NCI-H2107 (cell line): ENCODE measurements at places on chromosomes 4 and X.

- DNase-seq, result no peak
Observed at GRCh38 chrX:152735101-152735500, 1.5 kb downstream of the MAGEA12 start.

- DNase-seq, result no peak
Observed at GRCh38 chrX:76148753-76149152, 24.1 kb upstream of the PBDC1 start.

GRCh38 chrX:37961118-37961517 is 45.2 kb upstream of the SYTL5 start:
- no peak for DNase-seq

- no peak for DNase-seq
Observed at GRCh38 chrX:65607070-65607742, 60.2 kb upstream of the MSN start.

GRCh38 chr4:124903995-124904722 is 191.6 kb upstream of the ANKRD50 start:
- DNase-seq, result peak; percentile 9

DNA sequence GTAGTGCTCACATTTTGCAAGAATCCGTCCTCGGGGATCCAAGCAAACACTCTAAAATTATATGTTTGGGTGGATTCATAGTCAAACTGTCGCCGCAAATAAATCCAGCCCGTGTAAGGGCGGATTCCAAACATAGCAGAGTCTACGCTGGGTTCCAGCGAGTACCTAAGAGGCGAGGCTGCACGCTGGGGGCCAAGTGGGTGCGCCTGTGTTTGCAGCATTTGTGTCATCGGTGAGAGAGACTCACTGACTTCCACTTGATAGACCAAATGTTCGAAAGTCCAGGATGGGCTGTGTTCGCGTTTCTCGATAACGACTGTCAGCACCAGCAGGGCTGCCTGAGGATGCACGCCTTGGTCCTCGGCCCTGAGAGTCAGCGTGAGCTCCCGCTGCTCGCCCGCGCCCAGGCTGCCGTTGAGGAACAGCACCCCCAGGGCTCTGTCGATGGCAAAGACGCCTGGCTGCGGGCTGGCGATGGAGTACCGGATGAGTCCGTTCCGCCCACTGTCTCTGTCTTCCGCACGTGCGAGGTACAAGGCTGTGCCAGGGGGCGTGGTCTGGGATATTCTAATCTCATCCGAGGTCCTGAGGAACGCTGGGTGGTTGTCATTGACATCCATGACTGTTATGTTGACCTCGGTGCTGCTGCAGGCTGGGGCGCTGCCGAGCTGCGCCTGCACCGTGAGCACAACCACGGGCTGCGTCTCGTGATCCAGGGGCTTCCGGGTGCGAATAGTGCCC is 158.7 kb downstream of the DCHS2 start:
- DNase-seq, result no peak

DNA sequence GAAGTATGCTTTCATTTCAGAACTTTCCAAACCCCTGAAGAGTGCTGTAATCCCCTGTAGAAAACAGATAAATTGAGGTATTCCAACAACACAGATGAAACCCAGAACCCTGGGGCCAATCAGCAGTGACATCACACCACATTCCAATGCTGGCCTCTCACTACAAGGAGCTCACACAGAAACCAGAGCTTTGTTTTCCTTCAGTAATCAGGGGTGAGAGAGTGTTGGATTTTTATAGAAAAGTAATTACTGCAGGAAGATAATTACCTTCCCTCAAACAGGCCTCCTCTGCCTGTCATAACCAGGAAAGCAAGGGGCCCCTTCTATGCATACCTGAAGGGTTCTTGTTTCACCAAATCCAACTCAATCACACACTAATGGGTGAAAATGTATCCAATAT is 246.2 kb downstream of the SCFD2 start:
- no peak for DNase-seq

DNA sequence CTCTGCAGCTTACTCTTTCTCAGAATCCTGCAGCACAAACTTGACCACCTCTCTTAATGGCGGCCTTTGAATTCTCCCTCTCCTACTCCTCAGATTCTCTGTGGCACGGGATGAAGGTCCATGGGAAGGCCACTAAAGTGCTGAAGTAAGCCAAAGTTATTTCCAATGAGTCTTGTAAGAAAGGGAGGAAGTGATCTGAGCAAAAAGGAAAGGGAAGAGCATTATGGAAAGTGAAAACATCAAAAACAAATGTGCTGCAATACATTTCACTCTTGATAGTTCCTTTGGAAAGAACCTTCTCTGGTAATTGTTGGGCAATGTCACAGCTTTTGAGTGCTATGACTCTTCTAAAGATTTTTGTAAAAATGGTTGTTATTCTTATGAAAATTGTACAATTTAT is 54.3 kb upstream of the CAMK2D start:
- DNase-seq, result no peak

- DNase-seq, result no peak
Observed at GRCh38 chr4:39714166-39714565, 16.2 kb downstream of the UBE2K start.

- DNase-seq, result no peak
Observed at GRCh38 chrX:69117876-69118526, 47.3 kb downstream of the PJA1 start.

DNA sequence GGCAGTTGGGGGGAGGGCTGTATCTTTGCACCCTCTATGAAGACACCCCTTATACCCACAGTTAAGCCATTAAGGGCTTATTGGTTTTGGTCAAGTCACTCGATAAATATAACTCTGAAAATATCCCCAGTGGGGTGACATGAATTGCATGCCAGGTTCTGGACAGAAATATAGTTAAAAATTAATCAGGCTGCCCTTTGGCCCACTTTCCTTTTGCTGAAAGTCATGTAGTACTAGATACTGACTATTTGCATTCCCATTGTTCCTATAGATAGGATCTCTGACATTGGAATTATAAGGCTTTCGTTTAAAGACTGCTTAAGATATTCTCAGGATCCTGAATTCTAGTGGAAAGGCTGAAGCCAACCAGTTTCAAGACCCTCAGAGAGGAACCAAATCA is 43.5 kb upstream of the LAMP2 start:
- DNase-seq, result no peak

GRCh38 chr4:26757751-26758150 is 102.9 kb upstream of the STIM2 start:
- no peak for DNase-seq

DNA sequence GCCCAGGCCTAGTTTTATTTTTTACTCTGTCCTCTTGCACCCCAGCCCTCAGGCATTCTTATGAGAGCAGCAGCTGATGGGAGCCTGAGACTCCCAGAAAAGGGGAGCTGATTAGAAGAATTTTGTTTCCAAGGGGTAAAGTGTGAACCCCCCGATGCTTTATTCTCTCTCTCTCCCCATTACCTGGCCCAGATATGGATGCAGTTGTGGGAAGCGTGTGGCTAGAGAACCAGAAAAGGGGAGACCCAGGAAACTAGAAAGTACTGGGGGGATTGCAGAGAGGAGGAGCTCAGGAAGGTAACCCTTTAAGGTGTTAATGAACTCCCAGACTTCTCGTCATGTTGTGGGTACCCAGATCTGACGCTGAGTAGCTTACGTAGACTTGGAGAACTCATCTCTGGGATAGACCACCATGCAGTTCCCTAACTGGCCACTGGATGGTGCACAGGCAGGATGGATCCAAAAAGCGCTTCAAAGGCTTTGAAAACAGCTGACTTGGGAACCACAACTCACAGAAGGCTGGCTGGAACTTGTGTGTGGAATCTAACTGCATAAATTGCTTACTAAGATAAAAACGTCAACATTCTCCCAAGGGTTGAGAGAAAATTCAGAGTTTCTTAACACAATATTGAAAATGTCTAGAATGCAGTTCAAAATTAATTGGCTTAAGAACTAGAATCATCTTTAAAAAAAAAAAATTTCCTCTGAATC is 64.7 kb downstream of the TBC1D14 start:
- DNase-seq, result no peak

GRCh38 chr4:858831-859451 is 33.0 kb upstream of the CPLX1 start:
- no peak for DNase-seq

- peak; percentile 6 for DNase-seq
Observed at GRCh38 chr4:36244257-36245082, at the start of gene ARAP2. ARAP2 (minus strand) TSS chr4:36244514; CDS start chr4:36229486, 15,028 bp downstream.

GRCh38 chr4:92969650-92970379 is 666.0 kb downstream of the GRID2 start:
- no peak for DNase-seq

DNA sequence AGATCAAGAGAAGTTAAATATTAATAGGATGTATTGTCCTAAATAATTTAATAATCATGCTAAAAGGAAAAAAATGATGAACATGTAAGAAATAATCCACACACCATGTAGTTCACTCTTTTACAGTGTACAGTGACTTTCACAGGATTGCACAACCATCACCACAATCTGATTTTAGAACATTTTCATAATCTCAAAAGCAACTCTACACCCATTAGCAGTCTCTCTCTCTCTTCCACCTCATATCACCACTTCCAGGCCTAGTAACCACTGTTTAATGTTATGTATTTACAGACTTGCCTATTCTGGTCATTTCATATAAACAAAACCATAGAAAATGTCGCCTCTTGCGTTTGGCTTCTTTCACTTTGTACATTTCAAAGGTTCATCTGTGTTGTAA is 153.4 kb downstream of the FSTL5 start:
- no peak for DNase-seq

DNA sequence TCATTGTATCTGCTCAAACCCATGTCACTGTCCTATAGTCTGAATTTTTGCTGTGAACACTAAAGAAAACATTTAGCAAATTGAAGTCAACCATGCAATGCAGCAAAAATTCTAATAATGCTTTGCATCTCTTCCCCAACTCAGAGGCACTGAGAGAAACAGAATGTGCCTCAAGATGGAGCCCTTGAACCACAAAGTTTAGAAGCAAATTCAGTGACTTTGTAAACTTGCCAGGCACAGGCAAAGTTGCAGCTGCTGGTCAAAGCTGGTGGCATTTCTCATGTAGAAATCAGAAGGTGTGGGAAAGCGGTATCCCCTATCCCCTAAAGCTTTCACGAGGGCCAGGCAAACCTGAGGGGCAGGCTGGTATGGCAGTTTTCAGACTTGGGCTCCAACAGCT is 121.7 kb upstream of the DIPK2B start:
- no peak for DNase-seq

GRCh38 chr4:151887816-151888180 is 127.0 kb upstream of the GATB start:
- no peak for DNase-seq

DNA sequence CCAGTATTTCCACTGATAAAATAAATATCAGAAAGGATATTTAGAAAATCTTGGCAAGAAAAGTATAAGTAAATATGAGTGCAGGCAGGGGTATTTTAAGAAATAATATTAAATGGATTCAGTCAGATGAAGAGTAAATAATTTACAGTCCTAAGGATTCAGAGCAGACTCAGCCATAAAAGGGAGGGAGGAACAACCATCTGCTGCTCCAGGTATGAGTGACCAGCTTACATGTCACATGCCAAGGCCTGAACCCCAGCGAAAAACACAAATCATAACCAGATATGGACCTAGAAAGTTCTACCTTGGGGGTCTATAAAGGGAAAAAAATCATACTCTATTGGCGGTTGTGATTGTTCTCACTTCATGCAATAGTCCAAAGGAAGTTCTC is 166.8 kb downstream of the COL4A6 start:
- DNase-seq, result no peak

- no peak for DNase-seq
Observed at GRCh38 chrX:42466332-42467046, 311.5 kb downstream of the PPP1R2C start.

DNA sequence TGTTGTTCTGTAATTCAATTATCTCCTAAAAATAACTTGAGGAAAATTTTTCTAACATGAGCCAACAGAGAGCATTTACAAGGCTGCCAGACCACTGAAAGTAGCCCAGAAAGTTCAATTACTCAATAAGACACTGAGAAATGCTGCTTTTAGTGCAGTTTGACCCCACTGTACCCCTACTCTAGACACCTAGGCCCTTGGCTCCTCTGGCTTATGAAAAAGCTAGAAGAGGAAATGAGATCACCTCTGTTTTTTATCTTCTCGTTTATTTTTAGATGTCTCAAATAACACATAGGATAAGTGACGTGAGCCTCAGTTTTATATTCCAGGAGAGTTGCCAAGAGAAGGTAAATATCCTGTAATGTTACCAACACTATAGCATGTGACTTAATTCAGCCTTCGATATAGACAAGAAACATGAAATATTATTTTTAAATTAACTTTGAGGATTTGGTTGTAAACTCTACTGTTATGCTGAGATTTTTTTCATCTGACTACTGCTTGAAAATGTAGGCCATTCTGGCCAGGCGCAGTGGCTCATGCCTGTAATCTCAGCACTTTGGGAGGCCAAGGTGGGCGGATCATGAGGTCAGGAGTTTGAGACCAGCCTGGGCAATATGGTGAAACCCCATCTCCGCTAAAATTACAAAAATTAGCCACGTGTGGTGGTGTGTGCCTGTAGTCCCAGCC is 24.4 kb downstream of the TNIP3 start:
- DNase-seq, result no peak

GRCh38 chrX:21943460-21944135 is 3.1 kb downstream of the SMS start:
- no peak for DNase-seq

GRCh38 chr4:54217642-54218495 is 11.2 kb upstream of the PDGFRA start:
- peak; percentile 41 for DNase-seq

DNA sequence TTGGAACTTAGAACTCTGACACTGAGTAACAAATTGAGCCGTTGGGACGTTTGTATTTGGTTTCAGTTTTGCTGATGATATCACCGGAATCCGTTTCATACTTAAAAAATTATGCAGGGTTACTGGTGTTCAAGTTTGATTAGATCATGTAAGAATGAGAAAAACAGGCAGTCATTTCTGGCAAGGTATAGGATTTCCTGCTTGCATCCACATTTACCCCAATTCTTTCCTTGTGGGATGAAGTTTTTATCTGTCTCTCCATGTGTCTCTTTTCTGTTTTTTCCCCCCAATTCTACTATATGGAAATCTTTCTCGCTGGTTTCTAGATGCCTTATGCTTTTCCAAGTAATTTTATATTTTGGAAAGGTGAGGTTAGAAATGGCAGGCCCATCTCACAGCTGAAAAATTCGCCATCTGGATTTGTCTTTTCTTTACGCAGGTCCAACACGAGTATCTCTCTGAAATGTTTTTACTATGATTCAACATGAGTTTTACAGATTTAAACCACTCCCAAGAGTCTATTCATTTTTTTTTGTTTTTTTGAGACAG is 197.9 kb downstream of the SHOX start:
- DNase-seq, result no peak

DNA sequence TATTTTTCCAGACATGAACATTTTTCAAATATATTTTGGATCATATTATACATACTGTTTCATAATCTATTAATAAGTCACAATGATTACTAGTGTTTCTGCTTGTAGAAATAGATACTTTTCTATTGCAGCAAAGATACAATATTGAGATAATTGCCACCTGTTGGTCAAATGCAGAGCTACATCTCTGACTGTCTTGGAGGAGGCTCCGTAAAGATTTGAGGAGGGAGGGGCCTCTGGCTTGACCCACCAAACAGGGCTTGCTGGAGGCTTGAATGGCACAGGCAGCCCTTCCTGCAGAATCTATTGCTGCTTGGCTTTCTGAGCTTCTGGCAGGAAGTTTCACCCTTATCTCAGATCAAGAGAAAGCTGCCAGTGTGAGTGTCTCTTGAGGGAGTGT is 99.3 kb upstream of the ARMCX2 start:
- DNase-seq, result no peak
